ENCODE measurements at places on chromosomes 7 and 10. TPM values are rescaled to one million over a fixed set of nuclear protein-coding genes. Genes with fewer than 3 reads are reported as not detected.
A peak's percentile ranks its signal among the peaks of the same experiment; 100 is the strongest.

- H3K4me1 ChIP-seq: peaks cover 52% of the 10 kb centered on the region
- DNase-seq: no peak
- no peak overlapping the region for H3K4me3 ChIP-seq
- H3K27ac ChIP-seq: no peak overlapping the region
- no peaks in the 10 kb centered on the region for H3K27me3 ChIP-seq
Observed at GRCh38 chr10:50467209-50467608, 156.5 kb downstream of the SGMS1 start.

DNA sequence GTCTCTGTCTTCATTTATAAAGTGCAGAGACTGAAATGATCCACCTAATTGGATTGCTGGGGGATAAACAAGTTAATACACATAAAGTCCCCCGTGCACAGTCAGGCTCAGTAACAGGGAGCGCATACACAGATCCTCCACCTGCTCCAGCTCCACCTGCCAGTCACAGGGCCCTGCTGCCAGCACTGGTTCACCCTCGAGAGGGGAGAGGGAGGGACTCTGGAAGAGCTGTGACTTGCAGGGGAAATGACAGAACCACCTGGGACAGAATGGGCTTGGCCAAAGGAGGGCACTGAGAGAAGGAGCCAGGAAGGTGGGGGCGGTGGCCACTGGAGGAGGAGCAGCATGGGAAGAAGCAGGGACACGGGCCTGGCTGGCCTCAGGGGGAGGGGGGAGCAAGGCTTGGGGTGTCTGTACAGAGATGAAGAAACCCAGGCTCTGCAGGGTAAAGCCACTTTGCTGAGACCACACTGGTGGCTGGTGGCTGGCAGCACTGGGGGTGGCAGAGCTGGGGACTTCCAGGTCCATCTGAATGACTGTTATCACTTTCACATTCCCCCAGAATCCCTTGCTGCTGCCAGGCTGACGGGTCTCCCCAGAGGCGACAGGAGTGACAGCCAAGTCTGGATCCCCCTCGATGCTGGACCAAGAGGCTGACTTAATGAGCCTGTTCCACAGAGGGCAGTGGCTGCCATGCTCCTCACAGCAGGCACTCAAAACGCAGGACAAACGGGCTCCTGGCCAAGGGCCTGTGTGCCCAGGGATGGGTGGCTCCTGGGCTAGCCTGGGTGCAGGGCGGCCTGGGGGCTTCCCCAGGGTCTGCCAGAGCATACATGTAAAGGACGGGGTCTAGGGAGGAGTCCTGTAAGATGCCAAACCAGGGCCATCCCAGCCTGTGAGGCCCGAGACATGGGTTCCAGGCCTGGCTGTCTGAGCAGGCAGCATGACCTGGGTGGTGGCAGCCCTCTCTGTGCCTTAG is 151.1 kb downstream of the SH3PXD2A start:
- no peaks in the 10 kb centered on the region for H3K4me1 ChIP-seq
- H3K27ac ChIP-seq: no peak overlapping the region

GRCh38 chr7:52584041-52584440 is 451.4 kb upstream of the POM121L12 start:
- H3K4me1 ChIP-seq: no peaks in the 10 kb centered on the region
- no peaks in the 10 kb centered on the region for H3K36me3 ChIP-seq
- no peak overlapping the region for H3K4me3 ChIP-seq
- DNase-seq: no peak

DNA sequence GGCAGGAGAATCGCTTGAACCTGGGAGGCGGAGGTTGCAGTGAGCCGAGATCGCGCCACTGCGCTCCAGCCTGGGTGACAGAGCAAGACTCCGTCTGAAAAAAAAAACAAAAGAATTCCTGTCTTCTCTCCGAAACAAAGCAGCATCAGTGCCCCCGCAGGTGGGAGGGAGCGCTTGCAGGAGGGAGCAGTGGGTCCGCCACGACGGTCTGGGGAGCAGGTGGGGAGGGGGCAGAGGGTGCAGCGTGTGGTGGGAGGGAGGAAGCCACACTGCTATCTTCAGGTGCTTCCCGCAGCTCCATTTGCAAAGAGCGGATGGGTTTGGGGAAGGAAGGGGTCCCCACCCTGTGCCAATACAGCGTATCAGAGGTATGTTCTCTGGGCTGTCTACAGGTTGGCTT is 31.7 kb downstream of the LIMK1 start:
- H3K27ac ChIP-seq: no peak overlapping the region
- peaks cover 97% of the 10 kb centered on the region for H3K36me3 ChIP-seq

MYOF gene
- total RNA-seq: 4.2 TPM

AKR1D1 gene
- total RNA-seq: not detected

COL17A1 gene
- not detected for total RNA-seq

PNLIP gene
- not detected for total RNA-seq

DNA sequence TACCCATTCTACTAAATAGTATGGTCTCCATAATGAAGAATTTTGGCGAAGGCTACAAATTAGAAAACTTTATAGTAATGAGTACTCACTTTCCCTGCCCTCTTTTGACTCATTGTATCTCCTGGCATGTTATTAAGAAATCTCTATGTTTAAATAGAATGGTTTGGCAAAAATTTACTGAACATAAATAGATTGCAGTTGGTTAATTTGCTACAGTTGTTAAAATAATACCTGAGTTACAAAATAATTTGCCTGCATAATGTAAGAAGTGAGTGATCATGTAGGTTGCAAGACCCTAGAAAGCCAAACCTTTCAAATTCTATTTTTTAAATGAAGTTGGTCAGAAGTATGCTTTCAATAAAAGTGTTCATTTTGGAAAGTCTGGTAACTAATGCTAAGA is 176.8 kb upstream of the AHR start:
- no peak overlapping the region for H3K4me3 ChIP-seq
- no peak overlapping the region for H3K27ac ChIP-seq
- no peaks in the 10 kb centered on the region for H3K4me1 ChIP-seq
- DNase-seq: no peak
- H3K27me3 ChIP-seq: no peaks in the 10 kb centered on the region

DNA sequence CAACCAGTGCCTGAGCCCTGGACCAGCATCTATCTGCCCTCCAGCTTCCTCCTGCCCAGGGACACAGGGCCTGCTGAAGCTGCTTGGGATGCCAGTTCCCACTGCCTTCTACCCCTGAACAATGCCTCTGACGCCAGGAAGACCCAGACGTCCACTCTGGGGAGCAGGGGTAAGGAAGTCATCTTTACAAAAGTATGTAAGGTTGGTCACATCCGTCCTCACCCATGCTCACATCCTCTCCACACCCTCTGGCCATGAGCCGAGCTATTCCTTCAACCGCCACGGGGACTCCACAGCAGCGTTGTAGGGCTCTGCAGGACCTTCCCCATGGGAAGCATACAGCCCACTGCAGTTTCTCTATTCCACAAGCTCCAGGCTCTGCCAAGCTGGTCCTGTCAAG is 58.5 kb downstream of the CLRN3 start:
- H3K4me3 ChIP-seq: no peak overlapping the region
- H3K36me3 ChIP-seq: no peaks in the 10 kb centered on the region
- DNase-seq: no peak
- no peaks in the 10 kb centered on the region for H3K27me3 ChIP-seq

DNA sequence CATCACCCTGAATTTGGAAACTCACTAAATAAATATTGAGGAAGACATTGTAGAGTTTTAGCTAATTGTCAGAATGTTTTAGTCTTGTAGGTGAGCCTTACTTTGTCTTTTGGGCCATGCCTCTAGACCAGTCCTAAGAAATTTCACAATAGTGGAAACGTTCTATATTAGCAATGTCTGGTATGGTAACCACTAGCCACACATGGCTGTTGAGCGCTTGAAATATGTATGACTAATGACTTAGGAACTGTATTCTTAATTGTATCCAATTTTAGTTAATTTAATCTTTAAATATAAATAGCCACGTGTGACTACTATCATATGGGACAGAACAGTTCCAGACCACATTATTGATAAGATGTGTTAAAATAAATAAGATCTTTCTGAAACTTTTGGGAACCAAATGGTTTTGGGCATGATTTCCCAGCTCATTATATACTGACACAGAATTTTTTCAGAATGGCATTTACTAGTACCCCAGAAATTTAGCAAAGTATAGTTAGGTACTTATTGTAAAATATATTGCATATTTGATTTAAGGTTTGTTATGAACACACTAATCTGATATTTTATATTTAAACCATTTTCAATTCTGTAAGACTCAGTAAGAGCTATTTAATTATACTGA is 95.0 kb downstream of the VPS50 start:
- no peak overlapping the region for H3K4me3 ChIP-seq
- no peak overlapping the region for H3K27ac ChIP-seq
- H3K36me3 ChIP-seq: peaks cover 16% of the 10 kb centered on the region
- no peak for DNase-seq
- H3K27me3 ChIP-seq: no peaks in the 10 kb centered on the region
- no peaks in the 10 kb centered on the region for H3K4me1 ChIP-seq

PSMC2 gene
- 190 TPM for total RNA-seq

DNA sequence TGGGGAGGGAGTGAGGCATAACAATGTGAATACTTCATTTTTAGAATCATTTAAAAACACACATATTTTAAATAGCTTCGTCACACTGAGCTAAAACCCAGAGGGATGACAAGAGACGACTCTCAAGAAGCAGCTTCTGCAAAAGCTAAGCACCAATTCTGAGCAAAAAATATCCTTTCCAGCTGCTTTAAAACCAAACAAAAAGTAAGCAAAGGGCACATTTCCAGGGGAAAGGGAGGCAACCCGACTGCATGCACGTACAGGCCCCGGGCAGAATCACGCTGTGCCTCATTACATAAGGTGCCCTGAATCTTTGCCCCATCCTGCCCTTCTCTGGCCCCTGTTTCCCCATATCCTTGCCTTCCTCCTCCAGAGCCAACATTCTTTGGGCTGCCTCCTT is 78.4 kb downstream of the DGKI start:
- H3K36me3 ChIP-seq: no peaks in the 10 kb centered on the region
- H3K4me1 ChIP-seq: no peaks in the 10 kb centered on the region
- H3K27me3 ChIP-seq: no peaks in the 10 kb centered on the region
- no peak for DNase-seq
- no peak overlapping the region for H3K27ac ChIP-seq

DNA sequence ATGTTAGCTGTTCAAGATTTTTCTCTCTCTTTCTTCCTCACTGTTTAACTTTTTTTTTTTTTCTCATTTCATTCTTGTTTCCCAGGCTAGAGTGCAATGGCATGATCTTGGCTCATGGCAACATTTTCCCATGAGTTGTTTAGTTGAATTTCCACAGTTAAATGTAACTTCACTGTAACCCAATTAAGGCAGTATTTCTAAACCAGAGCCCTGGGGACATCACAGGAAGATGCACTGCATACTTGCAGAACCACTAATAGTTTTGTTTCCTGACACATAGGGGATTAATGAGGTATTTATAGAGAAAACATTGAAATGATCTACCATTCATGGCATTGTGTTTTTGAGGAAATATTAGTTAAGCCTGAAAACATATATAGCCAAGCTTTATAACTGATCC is 795.6 kb upstream of the GHITM start:
- no peak overlapping the region for H3K4me3 ChIP-seq
- no peaks in the 10 kb centered on the region for H3K4me1 ChIP-seq
- H3K27ac ChIP-seq: no peak overlapping the region
- no peaks in the 10 kb centered on the region for H3K27me3 ChIP-seq
- DNase-seq: no peak

GRCh38 chr7:8017423-8017822 is 48.8 kb downstream of the GLCCI1 start:
- H3K4me1 ChIP-seq: no peaks in the 10 kb centered on the region
- H3K36me3 ChIP-seq: peaks cover 3% of the 10 kb centered on the region
- no peaks in the 10 kb centered on the region for H3K27me3 ChIP-seq
- no peak for DNase-seq

PLEKHS1 gene
- not detected for total RNA-seq

- H3K36me3 ChIP-seq: no peaks in the 10 kb centered on the region
- no peak overlapping the region for H3K27ac ChIP-seq
- H3K27me3 ChIP-seq: no peaks in the 10 kb centered on the region
- H3K4me1 ChIP-seq: no peaks in the 10 kb centered on the region
Observed at GRCh38 chr10:11563936-11564335, 47.5 kb downstream of the USP6NL start.

CFAP69 gene
- total RNA-seq: 4.9 TPM

- peaks cover 15% of the 10 kb centered on the region for H3K4me1 ChIP-seq
- no peak for DNase-seq
- no peaks in the 10 kb centered on the region for H3K36me3 ChIP-seq
- no peaks in the 10 kb centered on the region for H3K27me3 ChIP-seq
- H3K27ac ChIP-seq: no peak overlapping the region
Observed at GRCh38 chr10:32002531-32002930, 53.7 kb downstream of the KIF5B start.

SFTPA2 gene
- total RNA-seq: 0.60 TPM

DNA sequence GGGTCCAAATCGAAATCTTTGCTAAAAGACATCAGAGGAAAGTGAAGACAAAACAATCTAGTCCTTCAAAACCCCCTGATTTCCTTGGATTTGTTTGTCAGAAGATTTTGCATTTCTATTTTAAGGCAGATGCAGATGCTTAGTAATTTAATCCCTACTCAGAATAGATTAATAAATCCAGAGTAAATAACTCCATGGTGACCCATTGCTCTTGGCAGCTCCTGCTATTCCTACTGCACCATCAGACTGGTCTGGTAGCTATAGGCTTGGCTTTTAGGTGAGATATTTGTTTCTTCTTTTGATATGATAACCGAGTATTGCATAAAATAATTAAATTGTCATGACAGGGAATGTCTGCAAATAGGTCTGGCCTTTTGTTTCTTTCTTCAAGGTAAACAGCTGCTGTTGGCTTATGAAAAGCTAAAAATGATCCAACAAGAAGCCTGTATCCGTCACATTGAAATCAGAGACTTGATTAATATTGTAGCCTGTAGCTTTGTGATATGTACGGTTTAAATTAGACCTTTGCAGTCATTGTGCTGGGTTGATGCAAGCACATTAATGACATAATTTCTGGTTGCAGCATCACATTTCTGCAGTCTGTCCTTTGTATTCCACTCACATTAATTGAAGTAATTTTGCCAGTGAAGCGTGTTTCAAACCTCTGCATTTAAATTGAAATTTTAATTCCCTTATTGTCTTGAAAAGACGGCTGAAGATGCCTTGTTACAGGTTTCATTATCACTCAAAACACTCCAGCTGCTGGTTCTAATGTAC is 40.7 kb downstream of the EXOC4 start:
- peak overlapping the region; percentile 65 for H3K27ac ChIP-seq
- no peaks in the 10 kb centered on the region for H3K27me3 ChIP-seq
- DNase-seq: no peak
- peaks cover 73% of the 10 kb centered on the region for H3K4me1 ChIP-seq
- H3K36me3 ChIP-seq: peaks cover 11% of the 10 kb centered on the region

DNA sequence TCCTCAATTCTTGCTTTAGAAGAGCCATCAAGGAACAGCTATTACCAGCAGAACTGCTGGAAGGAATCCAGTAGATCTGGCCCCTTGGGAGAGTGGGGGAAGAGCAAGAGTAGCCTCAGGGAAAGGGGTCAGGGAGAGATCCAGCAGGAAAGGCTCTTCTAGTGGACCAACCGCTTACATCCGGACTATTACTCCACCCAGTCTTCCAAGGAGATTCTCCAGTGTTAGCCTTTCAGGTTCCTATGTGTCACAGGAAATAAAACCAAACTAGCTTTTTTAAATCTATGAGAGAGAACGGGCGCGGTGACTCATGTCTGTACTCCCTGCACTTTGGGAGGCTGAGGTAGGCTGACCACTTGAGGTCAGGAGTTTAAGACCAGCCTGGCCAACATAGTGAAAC is 34.3 kb downstream of the TET1 start:
- peaks cover 3% of the 10 kb centered on the region for H3K4me1 ChIP-seq
- no peak overlapping the region for H3K27ac ChIP-seq
- H3K36me3 ChIP-seq: no peaks in the 10 kb centered on the region
- no peak for DNase-seq
- H3K4me3 ChIP-seq: no peak overlapping the region

Data from psoas muscle (tissue), 8 donors.